Activated effector memory CD4-positive, alpha-beta T cell treated with Interleukin-2 at 50 U/mL for 16 hours (primary cell): ENCODE measurements at places on chromosomes 3 and 15.

- DNase-seq: no peak
These were observed 668 bp downstream of the THRB start for GRCh38 chr3:24493746-24494617.

GRCh38 chr3:12999147-13000140 is 73.8 kb downstream of the IQSEC1 start:
- no peak for DNase-seq

DNA sequence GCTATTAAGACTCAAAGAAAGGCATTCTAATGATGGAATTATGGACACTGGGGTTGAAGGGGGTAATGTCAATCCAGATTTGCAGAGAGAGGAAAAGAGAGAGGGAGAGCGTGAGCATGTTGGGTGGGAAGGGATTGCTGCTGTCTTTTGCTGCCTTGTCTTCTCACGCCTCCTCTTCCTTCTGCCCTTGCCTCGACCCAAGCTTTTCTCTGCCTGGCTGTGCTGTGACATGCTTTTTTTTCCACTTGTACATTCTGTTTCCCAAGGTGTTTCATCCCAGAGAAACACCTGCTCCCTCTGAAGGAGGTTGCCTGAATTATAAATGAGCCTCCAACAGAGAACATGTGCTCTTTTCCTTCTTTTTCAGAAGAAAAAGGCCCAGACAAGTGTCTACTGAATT is 80.3 kb downstream of the BDH1 start:
- no peak for DNase-seq

- no peak for DNase-seq
These were observed 2.3 kb upstream of the P2RY13 start for GRCh38 chr3:151331696-151332095.

GRCh38 chr3:72155391-72156064 is 370.6 kb upstream of the PROK2 start:
- no peak for DNase-seq

DNA sequence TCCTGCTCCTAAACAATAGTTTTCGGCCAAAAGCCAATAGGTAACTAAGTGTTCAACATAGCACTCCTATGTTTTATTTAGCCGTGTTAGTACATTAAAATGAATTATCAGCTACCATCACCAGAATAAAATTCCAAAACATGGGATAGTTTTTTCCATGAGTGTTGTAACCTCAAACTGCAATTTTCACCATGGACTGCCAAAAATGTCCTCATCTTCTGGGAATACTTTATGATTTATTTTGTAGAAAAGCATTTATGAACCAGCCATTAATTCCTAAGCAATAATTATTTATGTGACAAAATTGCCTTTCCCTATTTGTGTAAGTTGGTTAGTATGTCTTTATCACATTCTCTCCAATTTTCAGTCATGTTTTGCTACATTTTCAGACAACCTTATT is 438.1 kb downstream of the NAALADL2 start:
- no peak for DNase-seq

DNA sequence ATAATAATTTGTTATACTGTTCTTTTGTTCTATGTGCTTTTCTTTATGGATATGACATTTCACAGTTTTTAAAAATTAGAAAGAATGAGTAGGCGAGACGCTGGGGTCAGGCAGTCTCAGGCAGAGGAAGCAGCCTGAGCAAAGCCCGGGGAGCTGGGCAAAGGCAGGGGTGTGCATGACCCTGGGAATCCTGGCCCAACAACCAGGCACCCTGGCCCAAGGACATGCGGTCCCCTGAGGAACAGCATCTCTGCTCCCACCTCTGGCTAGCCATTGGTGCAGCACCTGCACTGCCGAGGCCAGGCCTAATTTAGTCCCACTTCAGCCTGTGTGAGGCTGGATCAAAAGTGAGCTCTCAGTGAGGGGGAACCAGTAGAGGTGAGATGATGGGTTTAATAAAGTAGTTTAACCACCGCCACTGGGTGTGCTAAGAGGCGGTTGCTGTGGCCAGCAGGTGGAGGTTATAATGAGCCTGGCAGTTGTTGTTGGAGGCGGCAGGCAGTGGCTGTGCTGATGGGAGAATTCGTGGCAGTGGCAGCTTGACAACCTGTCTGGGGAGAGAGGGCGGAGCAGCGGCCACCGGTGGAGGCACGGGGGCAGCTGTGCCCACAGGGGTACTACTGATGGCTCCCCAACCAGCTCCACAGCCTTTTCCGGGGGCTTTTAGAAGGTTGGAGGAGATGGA is 41.5 kb downstream of the PRKCD start:
- no peak for DNase-seq

- DNase-seq: no peak
These were observed 72.7 kb downstream of the TJP1 start for GRCh38 chr15:29749365-29750086.

DNA sequence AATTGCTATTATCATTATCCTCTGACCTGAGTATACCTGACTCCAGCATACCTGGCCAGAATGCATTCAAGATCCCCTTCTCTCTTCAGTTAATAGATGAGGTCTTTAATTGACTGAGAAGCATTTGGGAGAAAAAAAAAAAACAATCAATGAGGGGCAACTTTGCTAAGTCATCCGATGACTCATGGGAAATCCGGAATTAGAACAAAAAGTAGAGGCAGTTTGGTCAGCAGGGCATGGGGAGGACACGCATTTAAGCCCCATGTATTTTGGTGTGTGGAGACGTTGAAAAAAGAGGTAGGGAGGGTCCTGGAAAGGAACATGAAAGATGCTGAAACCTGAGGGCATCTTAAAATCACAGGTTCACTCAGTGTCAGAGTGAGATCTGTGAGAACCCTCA is 256.2 kb downstream of the RORA start:
- no peak for DNase-seq
